ENCODE measurements at places on chromosomes 4 and X.

- no peak for DNase-seq
These were observed 18.3 kb downstream of the GAB3 start for GRCh38 chrX:154732421-154733065.

DNA sequence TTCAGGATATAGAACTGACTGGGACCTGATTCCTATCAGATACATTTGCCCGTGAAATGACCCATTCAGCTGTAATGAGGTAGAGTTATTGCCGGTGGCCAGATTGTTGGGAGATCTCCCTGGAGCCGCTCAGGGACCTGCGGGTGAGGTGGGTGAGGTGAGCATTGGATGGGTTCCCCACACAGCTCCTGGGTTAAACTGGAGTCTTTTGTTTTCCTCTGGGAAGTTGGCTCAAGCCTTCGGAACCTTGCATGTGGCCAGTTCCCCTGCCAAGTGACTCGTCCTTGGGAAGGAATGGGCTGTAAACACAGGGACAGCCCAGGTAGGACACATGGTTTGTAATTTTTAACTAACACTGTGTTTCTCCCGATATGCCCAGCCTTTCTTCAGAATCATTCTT lies 31.6 kb upstream of the KIT start:
- DNase-seq = no peak

DNA sequence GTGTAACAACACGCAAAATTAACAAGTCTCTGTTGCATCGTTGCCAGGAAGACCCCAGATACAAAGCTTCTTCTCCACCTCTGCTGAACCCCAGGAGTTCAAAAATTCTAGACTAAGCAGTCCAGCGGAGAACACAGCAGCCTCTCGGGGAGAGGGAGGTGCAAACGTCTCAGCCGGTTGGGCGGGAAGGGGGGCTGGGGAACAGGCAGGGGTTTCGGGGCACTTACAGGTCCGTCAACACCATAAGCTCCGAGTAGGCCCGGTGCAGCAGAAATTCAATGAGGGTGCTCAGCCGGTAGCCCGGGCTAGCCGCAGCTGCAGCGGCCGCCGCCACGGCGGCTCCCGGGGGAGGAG lies 394 bp downstream of the MED14 start:
- no peak for DNase-seq

- no peak for DNase-seq
These were observed 73.1 kb downstream of the PDGFC start for GRCh38 chr4:156898373-156899117.

DNA sequence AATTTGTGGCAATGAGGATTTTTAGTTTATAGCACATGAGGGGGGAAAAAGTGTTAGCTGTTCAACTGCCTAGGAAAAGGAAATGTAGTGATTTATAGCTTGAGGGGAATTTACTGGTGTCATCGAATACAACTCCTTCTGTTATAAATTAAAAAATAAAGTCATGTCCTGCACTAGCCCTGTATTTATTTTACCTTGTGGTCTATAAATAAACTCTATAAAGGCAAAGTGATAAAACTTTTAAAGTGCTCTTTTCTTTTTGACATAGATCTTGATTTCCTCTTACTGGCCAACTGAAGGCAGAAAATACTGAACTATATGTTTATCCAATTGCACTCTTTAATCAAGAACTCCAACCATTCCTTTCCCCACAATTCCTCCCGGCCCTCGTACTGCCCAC lies 672.1 kb upstream of the SLIT2 start:
- DNase-seq = no peak

- DNase-seq = no peak
These were observed 18.8 kb downstream of the SLC7A11 start for GRCh38 chr4:138223231-138223910.

DNA sequence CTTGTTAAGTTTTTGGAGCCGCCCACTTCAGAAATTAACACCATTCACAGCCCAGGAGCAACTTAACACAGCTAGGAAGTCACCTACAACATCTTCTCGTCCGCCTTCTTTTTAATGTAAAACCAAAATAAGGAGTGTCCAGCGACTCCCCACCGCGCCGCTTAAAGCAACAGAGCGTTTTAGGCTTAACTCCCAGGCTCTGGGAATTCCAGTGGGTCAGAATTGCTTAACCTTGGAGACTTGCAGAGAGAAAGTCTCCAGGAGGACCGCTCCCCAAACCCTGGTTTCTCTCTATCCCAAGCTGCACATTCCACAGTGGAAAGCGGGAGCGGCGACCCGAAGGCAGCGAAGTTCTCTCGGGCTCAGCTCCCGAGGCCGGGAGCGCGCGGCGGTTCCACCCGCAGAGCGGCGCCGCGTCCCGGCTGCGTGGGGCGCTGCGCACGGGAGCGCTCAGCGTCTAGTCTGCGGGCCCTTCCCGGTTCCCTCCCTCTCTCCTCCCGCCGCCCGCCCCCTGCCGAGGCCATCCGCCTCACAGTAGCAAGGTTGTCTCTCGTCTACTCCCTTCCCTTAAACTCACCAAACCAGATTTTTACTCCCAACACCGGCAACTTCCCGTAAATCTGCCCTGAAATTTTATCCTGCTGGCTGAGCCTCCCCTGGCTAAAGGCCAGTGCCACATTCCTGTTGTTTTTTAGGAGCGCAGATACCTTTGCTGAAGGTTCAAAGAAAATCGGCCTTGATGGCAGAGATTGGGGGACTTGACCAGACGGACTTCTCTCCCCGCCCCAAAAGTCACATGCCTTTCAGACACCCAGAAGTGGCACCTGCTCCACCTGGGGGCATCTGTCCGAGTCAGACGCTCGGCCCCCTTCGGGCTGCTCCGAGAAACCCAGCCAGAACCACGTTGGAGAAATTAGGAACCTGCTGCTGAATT lies at the start of gene RBM47:
Gene RBM47, minus strand, starts transcription at position 464 of the 934 bp plus-strand sequence. CDS start 190,971 bp downstream, outside the sequence.
- DNase-seq = no peak

- DNase-seq = no peak
These were observed 66.3 kb downstream of the KCNIP4 start for GRCh38 chr4:21882051-21882839.
